ENCODE measurements at places on chromosomes 7 and 10.
A peak's percentile ranks its signal among the peaks of the same experiment; 100 is the strongest.

DNA sequence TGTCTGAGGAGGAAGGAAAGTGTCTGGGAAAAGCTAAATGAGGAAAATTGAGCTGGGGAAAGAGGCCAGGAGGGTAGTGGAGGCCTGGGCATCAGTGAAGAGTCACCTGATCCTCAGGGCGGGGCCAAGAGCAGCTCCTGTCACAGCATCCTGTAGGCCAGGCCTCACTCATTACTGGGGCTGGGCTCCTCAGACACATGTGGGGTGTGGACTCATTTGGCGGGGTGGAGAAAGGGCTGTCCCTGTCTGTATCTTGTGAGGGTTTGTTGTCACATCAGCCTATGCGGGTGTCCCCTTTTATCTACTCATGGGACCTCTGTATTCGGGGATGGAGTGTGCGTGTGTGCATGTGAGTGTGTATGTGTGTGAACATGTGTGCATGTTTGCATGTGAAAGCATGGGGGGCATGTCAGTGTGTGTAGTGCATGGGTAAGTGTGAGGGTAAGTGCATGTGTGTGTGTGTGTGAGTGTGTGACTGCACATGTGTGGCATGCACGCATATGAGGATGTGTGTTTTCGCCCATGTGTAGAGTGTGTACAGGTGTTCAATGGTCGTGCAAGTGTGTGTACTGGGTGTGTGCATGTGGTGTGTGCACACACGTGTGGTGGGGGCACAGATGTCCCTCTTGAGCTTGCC, 67.8 kb downstream of the RAMP3 start:
- DNase-seq: no peak

- peak; percentile 50 for DNase-seq
These were observed 245.0 kb downstream of the PRPF18 start for GRCh38 chr10:13831711-13832141.

DNA sequence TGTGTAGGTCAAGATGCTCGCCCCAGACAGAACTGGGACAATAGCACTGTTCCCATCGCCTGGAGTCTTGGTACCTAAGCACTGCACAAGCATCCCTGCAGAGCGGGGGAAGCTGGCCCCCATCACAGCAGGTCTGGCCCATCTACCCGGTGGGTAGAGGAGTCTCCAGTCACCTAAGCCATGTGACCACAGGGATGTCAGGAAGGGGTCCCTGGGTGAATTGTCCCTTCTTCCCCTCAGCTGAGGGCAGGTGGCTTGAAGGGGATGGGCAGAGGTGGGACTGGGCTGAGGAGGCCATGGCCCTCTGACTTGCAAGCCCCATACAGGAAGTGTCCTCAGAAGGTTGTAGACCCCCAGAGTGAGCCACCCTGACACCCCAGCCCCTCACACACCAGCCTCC, 39.7 kb downstream of the FRMPD2 start:
- DNase-seq: no peak

DNA sequence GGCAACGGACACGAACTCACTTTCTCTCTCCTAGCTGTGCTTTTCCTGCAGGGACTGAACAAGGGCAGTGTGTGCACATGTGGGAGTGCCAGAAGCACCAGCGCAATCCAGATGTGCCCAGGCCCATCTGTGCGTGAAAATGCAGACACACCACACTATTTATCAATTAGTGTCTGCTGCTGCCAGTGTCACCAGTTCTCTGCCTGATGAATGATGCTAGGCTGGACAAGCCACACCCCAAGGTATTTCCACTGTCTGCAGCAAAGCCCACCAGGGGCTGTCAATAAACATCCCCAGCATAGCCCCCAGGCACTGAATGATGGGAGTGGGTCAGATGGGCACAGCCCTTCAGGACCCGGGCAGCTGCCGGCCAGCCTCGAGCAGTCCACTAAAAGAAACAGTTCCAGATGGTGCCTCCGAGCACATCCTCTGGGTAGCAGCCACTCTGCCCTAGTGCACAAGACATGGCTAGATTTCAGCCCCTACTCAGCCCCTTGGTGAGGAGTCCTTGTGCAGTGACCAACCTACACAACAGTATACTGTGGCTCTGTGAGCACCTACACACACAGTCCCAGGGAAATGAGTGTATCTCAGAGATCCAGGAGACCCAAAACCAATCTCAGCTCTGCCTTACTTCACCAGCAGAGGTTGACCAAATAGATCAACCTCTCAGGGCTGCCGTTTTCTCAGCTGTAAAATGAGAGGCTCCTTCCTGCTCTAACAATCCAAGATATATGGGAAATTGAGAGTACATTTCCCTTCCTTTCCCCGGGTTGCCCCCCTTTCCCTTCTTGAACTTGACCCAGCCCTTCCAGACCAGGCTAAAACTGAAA, 314.7 kb downstream of the PLXNA4 start:
- no peak for DNase-seq

GRCh38 chr7:29123626-29124190, 22.6 kb downstream of the CPVL start:
- DNase-seq: no peak

DNA sequence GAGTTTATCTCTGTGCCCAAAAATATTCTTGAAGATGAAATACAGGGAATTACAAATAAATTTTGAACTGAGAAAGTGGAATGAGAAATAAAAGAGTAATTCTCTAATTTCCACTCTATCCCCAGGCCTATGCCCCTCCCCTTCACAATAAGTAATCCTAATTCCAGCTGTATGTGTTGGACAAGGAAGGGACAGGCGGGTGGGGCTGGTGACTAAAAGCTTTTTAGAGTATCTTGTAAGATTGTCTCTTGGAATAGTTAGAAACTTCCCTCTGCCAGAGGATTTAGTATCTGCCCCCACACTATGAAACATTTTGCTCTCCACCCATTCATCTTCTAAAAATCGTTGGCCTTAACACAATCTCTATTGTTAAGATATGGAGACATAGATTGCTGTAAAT, 199.2 kb downstream of the MBL2 start:
- DNase-seq: no peak

DNA sequence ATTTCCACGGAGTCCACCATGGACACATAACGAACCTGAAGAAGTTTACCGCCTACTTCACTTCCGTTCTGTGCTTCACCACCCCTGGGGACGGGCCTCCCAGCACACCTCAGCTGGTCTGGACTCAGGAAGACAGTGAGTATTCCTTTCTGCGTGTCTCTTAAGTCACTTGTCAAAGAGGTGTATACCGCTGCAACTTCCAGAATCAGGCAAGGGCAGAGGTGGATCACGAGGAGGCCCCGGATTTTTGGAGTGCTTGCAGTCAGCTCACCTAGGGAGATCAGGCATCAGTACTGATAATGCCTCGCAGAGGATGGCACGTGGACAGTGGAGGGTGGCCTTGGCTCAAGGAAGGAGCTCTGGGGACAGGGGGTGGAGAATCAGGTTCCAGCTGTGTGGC, 630.4 kb upstream of the FOXK1 start:
- DNase-seq: no peak

GRCh38 chr10:69641261-69641980, 11.4 kb downstream of the FAM241B start:
- DNase-seq: no peak

- DNase-seq: no peak
These were observed 727.3 kb downstream of the AUTS2 start for GRCh38 chr7:70325509-70326101.

GRCh38 chr10:80512031-80512526, 25.6 kb upstream of the SH2D4B start:
- no peak for DNase-seq

DNA sequence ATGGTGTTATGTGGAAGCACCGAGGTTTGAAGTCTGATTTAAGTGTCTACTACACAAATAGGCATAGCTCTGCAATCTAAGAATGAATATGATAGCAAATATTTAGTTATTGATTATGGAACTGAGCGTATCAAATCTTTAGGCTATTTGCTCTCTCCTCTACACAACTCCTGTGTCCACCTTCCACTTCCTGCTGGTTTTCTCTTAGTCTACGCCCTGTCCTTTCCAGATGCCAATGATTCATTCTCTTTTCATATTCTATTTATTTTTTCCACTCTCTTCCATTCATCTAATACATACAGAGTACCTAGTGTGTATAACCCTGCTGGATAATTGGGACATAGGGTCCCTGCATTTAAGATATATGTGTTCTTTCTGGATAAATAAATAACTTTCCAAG, 83.7 kb downstream of the DGKB start:
- DNase-seq: no peak

DNA sequence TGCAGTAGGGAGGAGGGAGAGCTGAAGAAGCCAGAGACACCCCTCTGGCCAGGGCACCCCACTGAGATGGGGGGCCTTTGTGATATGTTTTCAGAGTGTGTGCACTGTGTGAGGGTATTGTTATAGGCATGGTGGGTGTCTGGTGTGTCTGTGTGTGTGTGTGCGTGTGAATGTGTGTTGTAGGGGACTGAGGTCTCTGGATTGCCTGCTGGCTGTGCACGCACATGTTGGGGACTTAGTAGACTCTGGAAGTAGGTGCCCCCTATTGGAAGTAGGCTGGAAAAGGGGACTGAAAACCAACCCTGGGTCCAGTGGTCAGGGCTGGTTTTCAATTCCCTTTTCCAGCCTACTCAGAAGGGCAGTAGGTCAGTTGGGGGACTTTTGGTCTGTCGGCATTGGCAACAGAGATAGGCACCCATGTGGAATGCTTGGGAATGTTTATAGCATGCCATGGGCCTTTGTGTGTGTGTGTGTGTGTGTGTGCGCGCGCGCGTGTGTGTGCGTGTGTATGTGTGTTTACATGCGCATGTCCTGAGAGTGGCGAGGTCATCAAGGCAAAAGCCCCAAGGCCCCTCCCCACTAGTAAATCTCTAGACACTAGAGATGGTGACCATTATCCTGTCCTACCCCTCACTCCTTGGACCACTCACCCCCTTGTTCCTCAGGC, 78.8 kb downstream of the HIF1AN start:
- no peak for DNase-seq

- no peak for DNase-seq
These were observed 18.5 kb downstream of the EIF3B start for GRCh38 chr7:2373124-2373556.

DNA sequence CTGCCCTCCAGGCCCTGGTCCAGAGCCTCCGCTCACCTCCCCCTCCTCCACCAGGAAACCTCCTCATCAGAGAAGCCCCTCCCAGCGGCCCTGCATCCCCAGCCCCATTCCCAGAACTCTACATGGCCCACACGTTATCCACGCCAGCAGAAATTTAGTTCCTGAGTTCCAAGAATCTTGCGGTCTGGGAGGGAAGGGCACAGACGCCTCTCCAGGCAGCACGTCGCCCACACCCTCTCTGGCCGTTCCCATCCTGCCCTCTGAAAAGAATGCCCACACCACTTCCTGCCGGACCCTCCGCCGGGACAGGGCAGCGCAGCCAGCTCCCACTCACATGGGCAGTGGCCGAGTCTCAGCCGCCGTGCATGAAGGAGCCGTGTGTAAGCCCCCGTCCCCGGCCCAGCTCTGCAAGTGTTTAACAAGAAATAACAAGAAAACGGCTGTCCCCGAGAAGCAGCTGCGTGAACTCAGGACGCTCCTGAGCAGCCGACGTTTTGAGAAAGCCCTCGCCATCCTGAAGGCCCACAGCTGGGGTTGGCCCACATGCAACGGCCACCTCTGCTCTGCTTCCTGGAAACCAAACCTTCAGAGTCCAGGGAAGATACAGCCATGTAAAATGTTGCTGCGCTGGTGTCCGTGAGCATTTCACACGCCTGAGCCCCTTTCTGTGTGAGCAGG, 17.4 kb downstream of the ADGRA1 start:
- DNase-seq: no peak

GRCh38 chr7:80637911-80638765, at the start of gene CD36:
Gene CD36, plus strand, starts transcription at chr7:80638642. Its CDS starts 8,099 bp downstream, at chr7:80646741.
- peak; percentile 62 for DNase-seq

DNA sequence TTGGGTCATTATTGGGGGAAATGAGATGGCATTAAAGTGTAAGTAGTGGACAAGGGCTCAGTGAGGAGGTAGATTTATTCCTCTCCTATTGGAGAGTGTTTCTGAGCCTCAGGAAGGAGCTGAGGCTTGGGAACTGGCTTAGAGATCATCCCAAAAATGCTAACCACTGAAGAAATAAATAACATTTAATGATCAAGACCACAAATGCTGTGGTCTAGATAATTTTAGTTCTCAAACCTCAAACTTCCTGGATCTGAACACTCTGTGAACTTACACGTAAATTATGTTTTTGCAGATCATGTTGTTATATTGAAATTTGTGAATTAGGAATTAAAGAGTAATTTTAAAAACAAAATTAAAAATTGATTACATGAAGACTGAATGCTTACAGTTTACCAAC, 27.3 kb downstream of the MDFIC start:
- DNase-seq: no peak

- no peak for DNase-seq
These were observed 227.1 kb downstream of the DYNC1I1 start for GRCh38 chr7:95999481-95999880.

DNA sequence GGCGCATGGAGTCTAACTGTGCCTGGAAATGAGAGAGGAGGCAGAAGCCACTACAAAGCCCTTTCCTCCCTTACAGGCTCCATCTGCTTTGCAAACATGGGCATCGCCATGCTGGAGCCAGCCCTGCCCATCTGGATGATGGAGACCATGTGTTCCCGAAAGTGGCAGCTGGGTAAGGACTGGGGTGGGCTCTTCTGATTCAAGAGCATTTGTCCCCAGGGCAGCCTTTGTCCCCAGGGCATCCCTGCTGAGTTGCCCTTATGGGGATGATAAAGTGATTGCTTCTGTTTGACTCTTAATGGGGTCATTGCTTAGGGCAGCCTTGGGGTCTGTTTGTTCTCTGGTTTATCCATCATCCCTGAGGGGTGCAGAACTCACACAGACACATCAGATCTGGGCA, 16.8 kb downstream of the SLC18A2 start:
- no peak for DNase-seq

DNA sequence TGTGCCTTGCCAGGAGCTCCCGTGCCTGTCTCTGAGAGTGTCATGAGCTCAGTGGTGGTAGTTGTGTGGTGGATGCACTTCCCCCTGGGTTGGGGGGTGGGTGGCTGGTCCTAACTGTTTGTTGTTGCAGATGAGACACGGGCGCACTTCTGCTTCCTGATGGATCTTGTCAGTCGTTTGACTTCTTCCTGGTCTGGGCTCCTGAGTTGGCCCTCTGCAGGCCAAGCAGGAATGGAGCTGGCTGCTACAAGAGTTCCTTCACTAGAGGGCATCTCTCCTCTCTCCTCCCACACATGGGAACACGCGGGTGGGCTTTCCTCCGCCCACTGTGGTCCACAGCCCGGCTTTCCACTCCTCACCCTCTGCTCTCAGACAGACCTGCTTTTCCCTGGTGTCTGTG, 82.0 kb downstream of the BMS1 start:
- peak; percentile 76 for DNase-seq

DNA sequence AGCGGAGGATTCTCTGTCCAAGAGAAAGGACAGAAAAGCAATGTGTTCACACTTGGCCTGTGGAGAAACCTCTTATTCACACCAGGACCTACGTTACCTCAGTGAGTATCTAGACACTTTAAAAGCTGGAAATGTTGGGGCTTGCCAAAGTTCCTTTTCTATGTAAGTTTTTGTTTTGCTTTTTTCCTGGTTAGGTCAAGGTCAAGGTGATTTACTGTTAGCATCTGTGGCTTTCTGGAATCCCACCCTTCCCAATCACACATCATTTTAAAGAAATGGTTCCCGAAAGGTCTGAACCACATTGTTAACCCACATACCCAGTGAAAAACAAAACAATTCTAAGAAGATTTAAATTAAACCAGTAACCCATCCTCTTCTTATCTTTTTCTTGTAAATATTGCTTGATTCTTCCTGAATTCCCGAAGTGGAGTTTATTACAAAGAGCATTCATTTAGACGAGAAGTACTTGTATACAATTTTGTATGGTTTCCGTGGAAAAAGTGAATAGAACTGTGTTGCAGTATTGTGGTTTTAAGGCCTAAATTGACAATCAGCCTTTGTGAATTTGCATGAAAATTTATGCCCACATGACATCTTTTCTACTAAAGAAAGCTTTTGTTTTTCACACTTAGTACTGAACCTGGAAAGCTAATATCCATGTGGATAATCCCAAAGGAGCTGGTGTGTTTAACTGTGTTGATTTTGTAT, 827.0 kb upstream of the IGFBP3 start:
- DNase-seq: no peak

All from KBM-7 (cell line).